Stimulated activated CD4-positive, alpha-beta T cell treated with anti-CD3 and anti-CD28 coated beads, TNF-alpha, amount 100 ng/mL, for 4 hours (primary cell): ENCODE measurements at places on chromosomes 16 and 17.

- DNase-seq: no peak
These were observed 80.3 kb upstream of the CRHR1 start for GRCh38 chr17:45703806-45704205.

DNA sequence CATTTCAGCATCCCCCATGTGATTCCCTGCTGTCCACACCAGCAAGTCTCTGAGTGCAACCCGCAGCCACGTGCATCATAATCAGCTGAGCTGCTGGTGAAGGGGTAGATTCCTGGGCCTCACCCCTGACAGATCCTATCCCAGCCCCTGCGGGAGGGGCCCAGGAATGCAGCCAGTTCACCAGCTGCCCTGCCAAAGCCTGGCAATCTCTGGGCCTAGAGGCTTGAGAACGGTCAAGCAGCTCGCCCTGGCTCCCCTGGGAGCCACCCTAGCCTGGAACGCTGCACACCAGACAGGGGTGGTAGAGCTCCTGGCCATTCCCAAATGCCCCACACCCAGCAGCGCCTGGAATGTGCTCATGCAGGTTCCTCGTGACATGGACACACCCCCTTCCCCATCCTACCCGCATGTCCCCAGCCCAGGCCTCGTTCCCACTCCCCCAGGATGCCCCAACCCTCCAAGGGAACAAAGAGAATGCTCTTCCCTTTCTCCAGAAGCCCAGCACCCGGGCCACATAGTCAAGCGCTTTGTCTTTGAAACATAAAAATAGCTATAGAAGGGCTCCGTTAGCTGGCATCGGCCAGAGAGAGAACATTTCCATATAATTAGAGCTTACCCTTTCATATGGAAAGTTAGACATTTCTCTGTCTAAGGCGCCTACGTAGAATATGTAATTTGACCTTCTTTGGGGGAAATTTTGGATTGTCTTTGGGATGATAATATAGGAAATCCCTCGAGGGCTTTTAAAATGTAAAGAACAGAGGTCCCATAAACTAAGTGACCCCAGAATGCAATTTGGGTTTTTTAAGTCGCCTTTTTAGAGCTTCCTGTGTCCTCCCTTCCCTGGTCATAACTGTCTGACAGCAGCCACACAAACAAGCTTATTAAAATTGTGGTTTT lies 3.4 kb downstream of the CEP295NL start:
- DNase-seq: no peak

- DNase-seq: no peak
These were observed 43.0 kb upstream of the TOB1 start for GRCh38 chr17:50908860-50909764.

DNA sequence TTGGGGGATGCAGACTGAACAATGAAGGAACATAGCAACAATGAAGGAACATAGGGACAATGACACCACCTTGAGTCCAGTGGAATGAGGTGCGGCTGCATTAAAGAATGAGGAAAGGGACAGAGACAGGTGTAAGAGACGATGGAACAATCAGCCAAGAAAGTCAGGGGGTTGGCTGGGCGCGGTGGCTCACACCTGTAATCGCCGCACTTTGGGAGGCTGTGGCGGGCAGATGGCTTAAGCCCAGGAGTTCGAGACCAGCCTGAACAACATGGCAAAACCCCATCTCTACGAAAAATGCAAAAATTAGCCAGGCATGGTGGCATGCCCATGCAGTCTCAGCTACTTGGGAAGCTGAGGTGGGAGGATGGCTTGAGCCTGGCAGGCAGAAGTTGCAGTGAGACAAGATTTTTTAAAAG lies 13.6 kb upstream of the CBFB start:
- no peak for DNase-seq

DNA sequence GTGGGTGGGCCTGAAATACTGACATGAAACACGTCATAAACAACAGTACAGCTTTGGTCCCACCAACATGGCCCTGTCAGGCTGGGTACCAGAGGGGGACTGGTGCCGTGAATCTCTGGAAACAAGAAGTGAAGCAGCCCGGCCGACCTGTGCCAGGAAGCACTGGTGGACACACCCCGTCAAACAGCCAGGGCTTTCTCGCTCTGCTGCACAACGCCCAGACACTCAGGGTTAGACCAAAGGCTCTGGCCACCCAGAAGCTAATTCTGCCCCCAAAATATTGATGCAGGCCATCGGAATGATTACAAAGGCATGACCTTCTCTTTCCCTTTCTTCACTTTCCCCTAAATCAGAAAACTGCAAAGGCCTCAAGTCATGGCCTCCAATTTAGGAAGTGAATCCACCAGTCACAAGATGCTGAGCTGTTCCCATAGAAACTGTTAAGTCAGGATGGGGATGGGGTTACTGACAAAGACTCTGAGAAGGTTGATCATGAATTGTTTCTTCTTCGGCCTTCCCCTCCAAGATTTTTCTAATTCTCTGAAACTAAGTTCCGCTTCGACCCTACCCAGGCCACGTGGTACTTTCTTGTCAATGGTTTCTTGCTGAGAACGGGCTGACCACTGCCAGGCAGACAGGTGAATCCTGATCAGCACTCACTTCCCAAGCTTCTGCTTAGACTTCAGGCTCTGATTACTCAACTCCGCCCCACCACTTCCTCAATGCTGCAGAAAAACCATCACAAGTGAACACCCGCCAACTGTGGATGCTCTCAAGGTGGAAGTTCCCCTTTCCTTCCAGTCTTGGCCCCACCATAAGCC lies 6.7 kb downstream of the PITPNA start:
- DNase-seq: no peak

DNA sequence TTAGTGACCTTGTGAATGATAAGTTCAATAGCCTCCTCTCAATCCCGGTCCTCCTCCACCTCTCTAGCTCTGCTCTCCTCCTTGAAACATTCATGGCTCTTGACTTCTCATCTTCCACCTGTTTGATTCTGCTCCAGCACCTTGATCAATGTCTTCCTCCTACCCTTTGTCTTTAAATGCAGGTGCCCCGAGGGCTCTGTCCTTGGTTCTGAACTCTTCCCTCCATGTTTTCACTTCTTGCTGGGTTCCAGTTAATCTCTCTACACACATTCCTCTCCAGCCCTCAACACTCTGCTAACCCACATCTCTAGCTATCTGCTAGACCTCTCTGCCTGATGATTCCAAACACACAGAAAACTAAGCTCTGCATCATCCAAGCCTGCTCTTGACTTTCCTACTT lies 13.4 kb downstream of the CD300E start:
- DNase-seq: no peak

- no peak for DNase-seq
These were observed 722 bp downstream of the CDC27 start for GRCh38 chr17:47188271-47188875.

DNA sequence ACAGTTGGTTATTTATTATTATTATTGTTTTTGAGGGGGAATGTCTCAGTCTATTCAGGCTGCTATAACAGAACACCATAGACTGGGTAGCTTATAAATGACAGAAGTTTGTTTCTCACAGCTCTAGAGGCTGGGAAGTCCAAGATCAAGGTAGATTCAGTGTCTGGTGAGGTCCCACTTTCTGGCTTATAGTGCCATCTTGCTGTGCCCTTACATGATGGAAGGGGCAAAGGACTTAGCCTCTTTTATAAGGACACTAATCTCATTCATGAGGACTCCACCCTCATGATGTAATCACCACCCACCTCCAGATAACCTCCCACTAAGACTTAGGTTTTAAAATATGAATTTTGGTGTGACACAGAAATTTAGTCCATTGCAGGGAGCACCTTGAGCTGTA lies 224.6 kb downstream of the HAPSTR1 start:
- DNase-seq: no peak

DNA sequence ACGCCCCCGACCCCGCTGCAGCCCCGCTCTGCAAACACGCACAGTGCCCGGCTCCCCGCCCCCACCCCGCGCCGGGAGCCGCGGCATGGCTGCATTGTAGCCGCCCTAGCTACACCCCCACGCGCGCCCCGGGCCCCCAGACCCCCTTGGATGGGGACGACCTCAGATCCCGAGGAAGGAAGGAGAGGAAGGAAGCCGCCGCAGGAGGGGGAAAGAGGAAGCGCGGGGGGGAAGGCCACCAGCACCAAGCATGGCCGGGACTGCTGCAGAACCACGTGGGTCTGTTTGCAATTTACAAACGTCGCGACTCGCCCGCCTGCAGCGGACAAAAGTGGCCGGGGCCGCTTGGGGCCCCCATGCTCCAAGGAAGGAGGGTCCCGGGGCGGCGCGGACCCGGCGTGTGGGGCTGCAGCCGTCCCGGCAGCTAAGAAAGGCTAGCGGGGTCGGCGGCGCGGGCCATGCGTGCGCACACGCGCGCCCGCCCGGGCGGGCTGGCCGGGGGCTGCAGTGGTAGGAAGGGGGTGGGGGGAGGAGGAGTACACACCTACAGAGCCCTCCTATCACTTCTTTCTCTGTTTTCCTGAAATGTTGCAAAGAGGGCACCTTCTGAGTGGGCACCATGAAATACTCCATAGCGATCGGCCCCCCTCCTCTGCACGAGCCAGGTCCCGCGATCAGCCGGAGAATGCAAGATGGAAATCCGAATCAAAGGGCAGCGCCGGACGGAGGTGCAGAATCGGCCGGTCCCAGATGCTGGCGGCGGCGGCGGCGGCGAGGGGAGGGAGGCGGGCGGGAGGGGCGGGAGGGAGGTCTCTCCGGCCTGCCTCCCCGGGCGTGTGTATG lies 488 bp downstream of the TFAP4 start:
- no peak for DNase-seq

- no peak for DNase-seq
These were observed 105.3 kb downstream of the RAP1GAP2 start for GRCh38 chr17:2901582-2901981.

DNA sequence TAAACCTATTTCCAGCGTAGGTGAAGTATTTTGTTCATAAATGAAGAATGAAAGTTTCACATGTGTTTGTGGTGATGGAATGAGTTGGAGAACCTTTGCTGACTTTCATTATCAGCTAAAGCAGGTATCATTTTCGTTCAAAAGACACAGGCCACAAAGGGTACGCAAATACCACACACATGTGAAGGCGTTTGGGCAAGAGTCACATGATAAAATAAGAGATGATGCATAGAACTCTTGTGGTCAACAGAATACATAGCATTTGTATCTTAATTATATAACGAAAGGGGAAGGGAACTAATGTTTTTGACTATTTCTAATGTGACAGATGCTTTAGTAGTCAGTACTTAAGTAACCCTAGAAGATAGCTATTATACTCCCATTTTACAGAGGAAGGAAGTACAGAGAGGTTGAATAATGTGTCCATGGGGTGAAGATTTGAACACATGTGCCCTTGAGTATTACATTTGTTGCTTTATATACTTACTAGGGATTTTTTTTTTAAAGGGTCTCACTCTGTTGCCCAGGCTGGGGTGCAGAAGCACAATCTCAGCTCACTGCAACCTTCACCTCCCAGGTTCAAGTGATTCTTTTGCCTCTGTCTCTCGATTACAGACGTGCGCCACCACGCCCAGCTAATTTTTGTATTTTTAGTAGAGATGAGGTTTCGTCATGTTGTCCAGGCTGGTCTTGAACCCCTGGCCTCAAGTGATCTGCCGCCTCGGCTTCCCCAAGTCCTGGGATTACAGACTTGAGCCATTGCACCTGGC lies 4.8 kb downstream of the RPA1 start:
- DNase-seq: no peak

DNA sequence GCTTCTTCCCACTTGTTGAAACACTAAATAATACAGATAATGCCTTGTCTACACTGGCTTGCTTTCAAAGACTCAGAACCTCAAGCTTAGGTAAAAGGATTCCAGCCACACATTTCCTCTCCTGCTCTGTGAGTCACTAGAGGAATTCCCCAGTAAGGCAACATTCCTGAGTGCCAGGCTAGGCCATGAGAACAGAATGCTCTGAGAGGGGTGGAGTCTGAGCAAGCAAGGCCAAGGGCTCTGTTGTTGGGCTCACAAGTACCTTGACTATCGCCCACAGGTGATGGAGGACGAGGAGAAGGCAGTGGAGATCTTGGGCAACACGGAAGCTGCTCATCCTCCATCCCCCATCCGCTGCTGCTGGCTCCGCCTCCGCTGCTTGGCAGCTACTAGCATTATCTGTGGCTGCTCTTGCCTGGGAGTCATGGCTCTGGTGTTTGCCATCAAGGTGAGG lies 6.7 kb upstream of the PHKG2 start:
- DNase-seq: no peak
